Stimulated activated CD4-positive, alpha-beta T cell treated with anti-CD3 and anti-CD28 coated beads, Interleukin-12 subunit alpha, Interleukin-12 subunit beta, amount 100 ng/mL, for 4 hours (primary cell): ENCODE measurements at places on chromosomes 4 and X.

DNA sequence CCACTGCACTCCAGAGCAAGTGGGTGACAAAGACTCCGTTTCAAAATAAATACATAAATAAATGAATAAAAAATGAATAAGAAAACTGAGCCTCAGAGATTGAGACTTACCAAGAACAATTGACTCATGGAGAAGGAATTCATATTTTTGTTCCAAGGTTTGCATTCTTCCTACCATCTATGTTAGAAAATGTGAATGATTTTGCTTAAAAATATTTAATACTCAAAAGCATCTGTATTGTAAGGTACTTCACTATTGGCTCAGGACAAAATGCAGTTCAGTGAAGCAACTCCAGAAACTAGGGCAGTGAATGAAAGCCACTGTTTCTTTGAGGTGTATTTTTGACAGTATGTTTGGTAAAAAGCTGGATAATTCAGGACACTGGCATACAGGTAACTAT is 54.1 kb downstream of the XAGE2 start:
- no peak for DNase-seq

GRCh38 chr4:123345935-123346300 is 50.7 kb upstream of the SPRY1 start:
- no peak for DNase-seq

GRCh38 chr4:154720123-154720522 is 23.7 kb upstream of the LRAT start:
- no peak for DNase-seq

GRCh38 chr4:143512978-143513313 is 556 bp upstream of the SMARCA5 start:
- DNase-seq = no peak

GRCh38 chr4:114658179-114658578 is 59.6 kb downstream of the UGT8 start:
- no peak for DNase-seq

DNA sequence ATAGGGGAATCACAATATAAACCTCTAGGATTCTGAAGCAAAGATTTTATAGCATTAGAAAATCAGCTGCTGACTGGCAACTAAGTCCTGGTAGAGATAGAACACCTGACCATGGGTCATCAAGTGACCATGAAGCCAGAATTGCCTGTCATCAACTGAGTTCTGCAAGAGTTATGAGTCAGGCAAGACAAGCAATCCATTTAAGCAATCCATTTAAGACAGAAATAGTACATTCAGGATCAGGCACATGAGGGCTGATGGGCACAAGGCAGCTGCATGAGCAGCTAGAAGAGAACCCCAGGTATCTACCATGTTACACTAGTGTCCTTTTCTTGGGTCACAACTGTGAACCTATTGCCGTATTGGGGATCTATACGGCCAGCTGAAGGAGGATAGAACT is 98.9 kb downstream of the SPRY1 start:
- DNase-seq = no peak

- DNase-seq = no peak
Measured at GRCh38 chrX:44935640-44936039, 62.7 kb downstream of the KDM6A start.

- no peak for DNase-seq
Measured at GRCh38 chr4:186740822-186741221, 17.2 kb upstream of the FAT1 start.

- no peak for DNase-seq
Measured at GRCh38 chr4:138341739-138342415, 99.7 kb upstream of the SLC7A11 start.

DNA sequence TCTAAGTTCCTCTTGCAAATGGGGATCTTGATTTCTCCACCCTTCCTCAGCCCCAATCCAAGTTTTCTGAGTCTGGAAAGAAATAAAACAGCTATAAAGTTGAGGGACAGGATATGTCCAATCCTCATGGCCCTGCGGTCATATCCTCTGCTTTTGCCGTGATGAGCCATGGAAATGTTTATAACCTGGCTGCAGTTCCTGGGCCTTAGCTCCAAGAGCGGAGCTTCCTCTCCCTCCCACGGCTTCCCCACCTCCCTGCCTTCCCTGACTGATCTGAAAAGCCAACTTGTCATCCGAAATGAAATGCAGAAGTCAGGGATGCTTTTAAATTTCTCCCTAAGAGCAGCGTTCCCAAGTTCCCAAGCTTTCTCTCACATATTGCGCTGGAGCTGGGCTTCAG is 221.5 kb upstream of the SFRP2 start:
- DNase-seq = no peak

DNA sequence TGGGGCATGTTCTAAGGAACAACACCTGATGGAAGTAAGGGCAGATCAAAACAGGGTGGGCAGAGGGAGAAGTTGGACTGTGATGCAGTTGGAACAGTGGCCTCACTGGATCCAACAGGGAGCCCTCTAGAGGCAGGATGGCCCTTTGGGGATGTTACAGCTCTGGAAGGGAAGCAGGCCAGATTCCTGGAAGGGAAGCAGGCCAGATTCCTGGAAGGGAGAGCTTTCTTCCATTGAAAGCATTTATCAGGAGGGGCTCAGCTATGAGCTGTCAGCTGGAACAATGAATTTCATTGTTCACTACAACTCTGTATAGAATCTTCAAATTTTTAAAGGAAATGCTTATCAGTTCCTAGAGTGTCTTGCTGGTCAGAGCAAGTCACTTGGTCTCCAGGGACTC is 17.7 kb downstream of the IL15 start:
- no peak for DNase-seq
